Cortex of kidney (tissue), 1 donor: ENCODE measurements at places on chromosomes 5 and 9.

- DNase-seq, result no peak
Observed at GRCh38 chr9:22342491-22343217, 104.0 kb upstream of the DMRTA1 start.

DNA sequence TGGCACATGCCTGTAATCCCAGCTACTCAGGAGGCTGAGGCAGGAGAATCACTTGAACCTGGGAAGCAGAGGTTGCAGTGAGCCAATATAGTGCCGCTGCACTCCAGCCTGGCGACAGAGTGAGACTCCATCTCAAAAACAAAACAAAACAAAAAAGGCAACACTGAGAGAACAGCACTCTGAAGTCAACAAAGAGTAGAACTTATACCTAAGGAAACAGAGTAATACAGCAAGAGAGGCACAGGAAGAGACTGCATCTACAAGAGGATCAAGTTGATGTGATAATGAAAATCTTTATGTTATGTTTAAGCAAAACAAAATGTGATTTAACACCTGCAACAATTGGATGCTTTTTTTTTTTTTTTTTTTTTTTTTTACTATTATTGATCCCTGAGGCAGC is 33.1 kb downstream of the FYB1 start:
- DNase-seq, result no peak

DNA sequence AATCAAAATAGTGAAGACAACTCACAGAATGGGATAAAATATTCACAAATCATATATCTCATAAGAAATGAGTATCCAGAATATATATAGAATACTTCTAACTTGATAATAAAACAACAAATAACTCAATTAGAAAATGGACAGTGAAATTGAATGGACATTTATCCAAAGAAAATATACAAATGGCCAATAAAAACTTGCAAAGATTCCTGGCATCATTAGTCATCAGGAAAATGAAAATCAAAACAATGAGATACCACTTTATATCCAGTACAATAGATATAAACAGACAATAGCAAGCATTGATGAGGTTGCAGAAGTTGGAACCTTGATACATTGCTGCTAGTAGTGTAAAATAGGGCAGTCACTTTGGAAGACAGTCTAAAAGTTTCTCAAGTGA is 12.8 kb upstream of the TLR4 start:
- no peak for DNase-seq

- no peak for DNase-seq
Observed at GRCh38 chr5:141369994-141370848, at the start of gene PCDHGB3. TSS of gene PCDHGB3 (plus strand) at chr5:141370242. CDS start at chr5:141370395, 153 bp downstream.

DNA sequence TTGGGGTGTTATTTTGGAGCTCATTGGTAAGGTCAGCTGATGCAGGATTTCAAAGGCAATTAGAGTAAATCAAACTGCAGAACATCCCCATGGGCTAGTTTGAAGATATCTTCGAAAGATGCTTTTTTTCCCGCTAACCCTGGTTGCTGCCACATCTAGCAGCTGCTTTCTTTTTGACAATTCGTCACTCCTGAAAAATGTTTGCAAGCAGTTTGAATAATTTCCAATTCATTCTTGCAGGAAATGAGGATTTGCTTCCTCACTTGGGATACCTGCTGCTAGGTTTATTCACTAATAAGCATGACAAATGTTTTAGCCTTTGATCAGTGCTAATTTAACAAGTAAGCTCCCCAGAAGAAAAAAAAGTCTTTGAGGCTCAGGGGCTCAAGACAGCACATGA is 649.6 kb upstream of the RORB start:
- no peak for DNase-seq

DNA sequence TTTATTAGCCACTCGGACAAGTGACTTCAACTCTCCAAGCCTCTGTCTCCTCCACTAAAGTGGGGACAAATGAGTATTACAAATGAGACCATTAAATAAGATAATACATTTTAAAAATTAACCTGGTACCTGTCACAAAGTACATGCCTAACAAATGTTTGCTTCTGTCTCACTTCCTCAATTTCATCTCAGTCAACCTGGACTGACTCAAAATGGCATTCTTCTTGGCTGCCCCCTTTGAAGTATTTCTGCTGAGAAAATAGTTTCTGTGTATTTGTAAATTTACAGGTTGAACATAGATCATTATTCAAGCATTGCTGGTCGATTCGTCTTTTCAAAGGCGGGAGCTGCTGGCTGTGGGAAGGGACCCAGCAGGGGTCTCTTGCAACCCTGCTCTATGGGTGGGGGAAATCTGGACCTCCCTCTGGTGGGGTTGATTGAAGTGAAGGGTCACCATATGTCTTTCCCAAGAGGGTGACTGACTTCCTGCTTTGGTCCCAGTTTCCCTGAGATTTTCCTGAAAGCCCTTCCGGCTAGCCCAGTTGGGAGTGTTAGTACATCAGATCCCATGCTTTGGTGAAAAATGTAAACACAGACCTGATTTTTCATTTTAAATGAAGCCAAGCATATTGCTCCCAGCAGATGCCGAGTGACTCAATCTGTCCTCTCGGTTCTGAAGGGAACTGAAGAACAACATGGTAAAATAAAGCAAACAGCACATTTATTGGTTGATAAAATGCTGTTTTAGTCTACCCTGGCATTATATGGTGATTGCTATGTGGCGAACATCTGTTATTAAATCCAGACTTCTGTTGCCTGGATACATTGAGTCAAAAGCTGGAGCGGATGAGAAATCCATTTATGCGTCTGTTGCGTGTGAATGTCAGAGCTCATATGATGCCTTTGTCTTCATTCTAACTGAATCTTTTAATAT is 73.0 kb downstream of the KCNIP1 start:
- DNase-seq, result no peak

DNA sequence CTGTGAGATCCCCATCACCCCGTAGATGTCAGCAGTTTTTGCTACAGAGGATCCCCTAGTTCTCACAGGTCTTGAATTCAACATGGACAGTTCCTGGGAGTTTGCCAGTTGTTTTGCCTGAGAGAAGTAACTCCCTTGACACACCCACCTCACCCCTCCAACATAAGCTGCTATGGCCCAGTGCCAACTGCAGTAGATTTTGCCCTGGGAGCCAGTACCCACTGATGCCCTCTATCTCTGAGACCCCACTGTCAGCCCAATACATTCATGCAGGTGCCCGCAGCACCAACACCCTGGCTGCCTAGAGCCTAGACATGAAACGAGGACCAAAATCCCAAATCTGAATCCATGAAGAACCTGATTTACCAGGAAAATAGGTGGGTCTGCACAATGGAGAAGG is 583.9 kb upstream of the CTNND2 start:
- no peak for DNase-seq

GRCh38 chr5:42595597-42595996 is 161.0 kb upstream of the CCDC152 start:
- DNase-seq, result no peak

GRCh38 chr9:69130456-69131441 is 43.3 kb upstream of the TJP2 start:
- DNase-seq, result no peak

DNA sequence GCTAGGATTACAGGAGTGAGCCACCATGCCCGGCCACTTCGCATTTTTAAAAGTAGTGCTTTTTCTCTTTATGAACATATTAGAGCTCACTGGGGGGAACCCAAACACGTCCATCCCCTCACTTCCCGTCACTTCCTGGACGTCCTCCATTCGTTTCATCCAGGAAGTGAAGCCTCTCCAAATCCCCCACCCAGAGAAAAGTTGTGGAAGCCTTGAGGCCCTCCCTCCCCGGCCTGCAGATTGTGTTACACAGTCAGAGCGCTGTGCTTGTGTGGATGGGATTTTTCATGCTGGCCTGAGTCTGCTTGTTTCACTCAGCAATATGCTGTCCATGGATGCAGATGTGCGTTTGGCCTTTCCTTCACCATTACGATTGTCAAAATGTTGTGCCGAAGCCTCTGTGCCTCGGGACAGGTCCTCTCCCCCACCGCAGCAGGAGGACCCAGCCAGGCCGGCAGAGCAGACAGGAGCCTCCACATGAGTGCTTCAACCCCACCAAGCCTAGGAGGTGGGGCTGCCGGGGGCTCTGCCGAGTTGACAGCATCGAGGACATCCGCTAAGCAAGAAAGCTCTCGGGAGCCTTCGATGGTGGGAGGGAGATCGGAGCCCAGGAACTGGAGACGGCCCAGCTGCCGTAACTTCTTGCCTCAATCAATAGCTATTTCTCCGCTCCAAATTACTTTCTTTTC is 121.6 kb upstream of the PPP1R26 start:
- DNase-seq, result no peak
